ENCODE measurements at places on chromosomes 2 and 18.

- DNase-seq = no peak
Observed at GRCh38 chr18:73711256-73711655, 436.4 kb downstream of the FBXO15 start.

- no peak for DNase-seq
Observed at GRCh38 chr2:229267080-229267479, 4.0 kb downstream of the PID1 start.

GRCh38 chr2:96898641-96899412 lies 28.9 kb upstream of the SEMA4C start:
- DNase-seq = no peak

DNA sequence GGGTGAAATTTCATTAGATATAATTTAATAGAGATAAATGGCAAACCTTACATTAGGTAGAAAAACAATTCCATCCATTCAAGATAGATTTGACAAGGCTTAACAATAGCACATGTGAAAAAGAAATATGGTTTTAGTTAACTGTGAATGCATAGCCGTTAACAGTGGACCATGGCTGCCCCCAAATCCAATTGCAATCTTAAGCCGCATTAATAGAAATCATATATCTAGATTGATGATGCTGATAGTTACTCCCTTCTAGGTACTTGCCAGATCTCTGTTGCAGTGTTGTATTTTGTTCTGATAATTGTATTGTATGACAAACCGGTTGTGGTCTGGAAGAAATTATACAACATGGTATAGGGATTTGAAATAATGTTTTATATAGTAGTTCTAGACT lies 139.8 kb downstream of the GPD2 start:
- no peak for DNase-seq

GRCh38 chr2:53729143-53729762 lies 38.4 kb upstream of the CHAC2 start:
- DNase-seq = no peak

DNA sequence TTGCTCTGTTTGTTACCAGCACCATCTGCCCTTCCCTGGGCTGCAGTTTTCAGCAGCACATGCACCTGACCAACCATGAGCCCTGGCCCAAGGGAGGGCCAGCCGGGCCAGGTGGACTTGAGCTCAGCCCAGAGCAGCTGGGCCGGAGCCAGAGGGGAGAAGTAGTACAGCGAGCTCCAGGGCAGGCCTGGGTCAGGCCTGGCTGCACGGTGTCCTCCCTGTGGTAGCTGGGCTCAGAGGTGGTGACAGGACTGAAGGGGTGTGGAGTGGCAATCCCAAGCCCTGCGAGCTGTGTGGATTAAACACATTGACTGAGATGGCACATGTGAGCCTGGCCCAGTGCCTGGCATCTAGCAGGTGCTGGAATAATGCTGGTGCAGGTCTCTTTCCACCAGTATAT lies 222.2 kb downstream of the GLI2 start:
- DNase-seq = no peak

GRCh38 chr2:201858281-201859184 lies 52.2 kb downstream of the CDK15 start:
- DNase-seq = no peak

- no peak for DNase-seq
Observed at GRCh38 chr2:170229125-170229524, 51.2 kb downstream of the MYO3B start.

GRCh38 chr2:200624658-200625057 lies 38.8 kb downstream of the AOX1 start:
- no peak for DNase-seq

GRCh38 chr2:46621499-46621898 lies 142.1 kb downstream of the TMEM247 start:
- no peak for DNase-seq

DNA sequence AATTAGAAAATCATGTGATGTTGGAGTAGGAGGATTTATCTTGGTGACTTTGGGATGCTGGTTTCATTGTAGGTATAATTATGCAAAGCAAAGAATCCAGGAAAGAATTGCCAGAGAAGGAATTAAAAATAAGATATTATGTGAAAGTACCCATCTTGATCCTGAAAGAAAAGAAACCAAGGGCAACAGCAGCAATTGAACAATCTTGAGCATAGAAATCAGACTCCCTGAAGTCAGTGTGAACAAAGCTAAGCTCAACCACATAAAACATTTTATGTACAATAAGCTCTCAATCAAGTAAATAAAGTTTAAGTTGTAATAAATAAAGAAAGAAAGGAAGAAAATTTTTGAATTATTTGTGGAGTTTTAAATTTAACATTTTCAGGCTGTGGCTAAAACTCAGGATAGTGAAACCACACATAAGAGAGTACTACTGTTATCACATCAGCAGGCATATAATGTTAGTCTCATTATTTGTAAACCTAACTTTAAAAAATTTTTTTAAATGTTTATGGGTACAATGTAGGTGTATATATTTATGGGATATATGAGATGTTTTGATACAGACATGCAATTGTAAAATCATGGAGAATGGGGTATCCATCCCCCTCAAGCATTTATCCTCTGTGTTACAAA lies 32.8 kb upstream of the GPR55 start:
- no peak for DNase-seq

GRCh38 chr2:159227467-159227866 lies 59.0 kb downstream of the WDSUB1 start:
- no peak for DNase-seq

DNA sequence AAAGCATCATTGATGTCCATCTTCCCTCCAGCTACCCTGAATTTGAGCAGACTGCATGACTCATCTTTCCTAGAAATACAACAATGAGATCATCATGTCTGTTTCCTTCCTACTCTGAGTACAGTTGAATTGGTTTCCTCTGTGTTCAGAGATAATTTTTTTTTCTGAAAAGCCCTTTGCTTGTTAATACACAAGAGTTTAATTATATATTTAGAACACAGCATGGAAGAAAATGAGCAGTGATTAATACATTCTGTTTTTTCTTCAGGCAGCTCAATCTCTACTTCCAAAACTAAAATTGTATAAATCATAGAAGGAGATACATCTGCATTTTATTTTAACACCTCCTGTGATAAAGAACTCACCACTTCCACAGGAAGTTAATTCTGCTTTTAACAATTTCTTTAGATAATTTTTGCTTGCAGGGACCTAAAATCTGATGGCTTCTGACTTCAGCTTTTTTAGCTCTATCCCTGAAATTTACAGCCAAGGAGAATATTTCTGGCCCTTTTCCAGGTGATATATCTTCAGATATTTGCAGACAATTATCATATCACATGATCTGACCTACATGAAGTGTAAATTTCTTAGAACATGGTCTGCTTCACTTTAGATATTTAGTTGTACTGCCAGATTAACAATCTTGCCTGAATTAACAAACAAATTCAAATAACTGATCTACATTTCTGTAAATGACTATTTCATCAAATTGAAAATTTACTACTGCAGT lies 249.0 kb downstream of the TRIB2 start:
- no peak for DNase-seq

GRCh38 chr18:3319399-3319798 lies 57.5 kb downstream of the MYL12B start:
- no peak for DNase-seq

DNA sequence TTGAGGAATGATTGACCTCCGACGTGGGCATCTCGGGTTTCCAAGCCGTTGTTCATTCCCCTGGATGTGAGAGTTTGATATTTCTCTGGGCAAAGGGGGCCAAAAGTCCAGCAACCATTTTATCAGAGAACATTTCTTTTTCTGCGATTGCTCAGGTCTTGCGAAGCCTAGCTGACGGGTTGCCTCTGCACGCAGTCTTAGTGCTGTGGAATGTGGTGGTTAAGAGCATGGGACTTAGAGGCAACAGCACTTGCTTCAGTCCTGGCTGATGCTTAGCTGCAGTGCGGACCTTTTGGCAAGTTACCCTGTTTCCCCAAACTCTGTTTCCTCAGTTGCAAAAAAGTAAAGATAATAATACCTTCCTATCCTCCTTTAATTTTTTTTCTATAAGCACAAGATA lies 45.0 kb downstream of the FAP start:
- DNase-seq = no peak

DNA sequence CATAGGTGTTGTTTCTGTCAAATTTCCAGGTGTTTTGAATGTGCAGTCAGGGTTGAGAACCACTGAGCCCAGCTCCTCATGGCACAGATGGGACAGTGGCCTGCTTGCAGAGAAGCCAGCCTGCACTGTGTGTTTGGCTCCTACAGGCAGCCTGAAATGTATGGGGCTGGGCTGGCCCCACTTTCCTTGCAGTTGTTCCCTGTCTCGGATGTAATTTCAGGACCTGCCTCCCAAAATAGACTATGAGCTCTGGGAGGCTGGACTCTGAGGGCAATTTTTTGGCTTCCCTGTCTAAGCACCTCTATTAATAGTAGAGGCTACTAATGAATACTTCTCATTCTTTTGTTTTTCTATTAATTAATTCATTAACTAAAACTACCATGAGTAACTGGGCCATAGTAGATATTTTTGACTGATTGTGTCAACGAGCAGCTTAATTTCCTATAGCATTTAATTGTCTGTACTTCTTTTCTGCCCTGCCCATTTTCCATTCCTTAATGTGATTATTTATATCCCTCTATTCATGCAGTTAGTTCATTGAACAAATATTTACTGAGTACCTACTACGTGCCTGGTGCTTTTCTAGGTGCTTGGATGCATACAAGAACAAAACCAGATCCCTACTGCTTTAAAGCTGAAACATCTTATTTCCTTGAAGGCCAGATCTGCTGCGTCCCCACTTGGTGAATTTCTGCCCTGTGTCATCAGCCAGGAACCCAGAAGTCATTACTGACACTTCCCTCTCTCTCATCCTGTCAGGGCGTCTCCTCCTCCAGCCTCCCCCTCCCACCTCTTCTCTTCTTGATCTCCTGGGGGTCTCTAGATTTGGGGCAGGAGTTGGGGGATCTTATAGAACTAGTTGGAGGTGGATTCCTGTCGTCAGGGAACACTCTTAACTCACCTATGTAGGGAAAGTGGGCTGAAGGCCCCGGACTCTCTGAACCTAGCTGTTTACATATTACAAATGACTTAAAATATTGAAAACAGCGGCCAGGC lies 16.3 kb downstream of the DYSF start:
- DNase-seq = no peak

DNA sequence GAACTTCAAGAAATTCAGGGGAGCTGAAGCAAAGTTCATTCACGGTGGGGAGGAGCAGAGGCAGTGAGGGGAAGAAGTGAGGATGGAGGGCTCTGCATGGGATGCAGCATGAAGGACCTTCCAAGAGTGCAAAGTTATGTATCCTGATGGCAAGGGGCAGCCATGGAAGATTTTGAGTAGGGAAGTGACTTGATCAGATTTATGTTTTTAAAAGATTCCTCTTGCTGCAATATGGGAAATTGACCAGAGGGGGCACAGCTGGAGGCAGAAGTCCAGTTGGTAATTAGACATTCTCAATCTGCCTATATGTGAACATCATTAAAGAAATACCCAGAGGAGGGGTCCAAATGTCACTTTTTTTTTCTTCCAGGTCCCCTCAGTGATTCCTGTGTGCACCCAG lies 21.5 kb upstream of the ANXA4 start:
- no peak for DNase-seq

- DNase-seq = no peak
Observed at GRCh38 chr2:231563378-231563961, 29.2 kb upstream of the TEX44 start.

GRCh38 chr2:98782570-98782969 lies 51.6 kb upstream of the MGAT4A start:
- no peak for DNase-seq

DNA sequence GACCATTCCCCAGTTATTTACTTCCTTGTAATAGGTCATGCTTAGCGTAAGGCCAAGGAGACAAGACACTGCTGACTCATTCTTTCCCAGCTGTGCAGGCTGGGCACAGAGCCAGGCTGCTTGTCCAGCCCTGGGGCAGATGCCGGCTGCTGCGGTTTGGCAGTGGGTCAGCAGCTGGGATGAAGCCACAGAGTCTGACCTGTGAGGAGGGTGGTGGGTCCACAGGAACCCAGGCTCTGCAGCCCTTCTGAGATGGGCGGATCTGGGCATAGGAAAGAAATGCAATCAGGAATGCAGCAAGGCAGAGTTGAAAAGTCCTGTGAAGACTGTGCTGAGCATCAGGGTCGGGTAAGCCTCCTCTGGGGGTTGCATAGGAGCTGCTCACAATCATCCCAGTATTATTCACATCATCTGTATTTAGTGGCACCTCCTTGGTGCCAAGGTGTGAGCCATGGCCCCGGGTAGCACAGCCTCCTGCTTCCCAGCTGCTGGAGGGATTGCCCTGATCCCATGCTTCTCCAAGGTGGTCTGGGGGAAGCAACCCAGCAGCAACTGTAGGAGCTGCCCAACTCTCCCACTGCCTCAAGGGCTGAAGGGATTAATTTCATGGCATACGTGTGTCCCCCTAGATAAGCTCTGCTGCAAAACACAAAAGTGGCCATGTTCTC lies 139.0 kb downstream of the DDX1 start:
- no peak for DNase-seq

GRCh38 chr2:160498137-160498536 lies 4.5 kb upstream of the RBMS1 start:
- DNase-seq = no peak

DNA sequence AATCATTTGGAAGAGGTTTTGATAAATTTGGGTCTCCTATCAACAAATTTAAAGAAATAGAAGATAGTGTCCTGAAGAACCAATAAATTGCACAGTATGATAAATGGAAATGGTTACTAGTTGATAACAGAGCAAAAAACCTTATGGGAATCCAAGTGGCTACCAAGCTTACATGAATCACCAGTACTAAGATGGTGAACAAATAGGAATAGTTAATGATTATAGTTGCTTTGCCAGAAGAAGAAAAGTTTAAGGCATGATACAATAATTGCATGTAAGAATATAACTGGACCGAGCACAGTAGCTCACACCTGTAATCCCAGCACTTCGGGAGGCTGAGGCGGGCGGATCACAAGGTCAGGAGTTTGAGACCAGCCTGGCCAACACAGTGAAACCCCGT lies 19.6 kb upstream of the INO80D start:
- no peak for DNase-seq

GRCh38 chr2:88190808-88191721 lies 20.9 kb downstream of the THNSL2 start:
- DNase-seq = no peak

DNA sequence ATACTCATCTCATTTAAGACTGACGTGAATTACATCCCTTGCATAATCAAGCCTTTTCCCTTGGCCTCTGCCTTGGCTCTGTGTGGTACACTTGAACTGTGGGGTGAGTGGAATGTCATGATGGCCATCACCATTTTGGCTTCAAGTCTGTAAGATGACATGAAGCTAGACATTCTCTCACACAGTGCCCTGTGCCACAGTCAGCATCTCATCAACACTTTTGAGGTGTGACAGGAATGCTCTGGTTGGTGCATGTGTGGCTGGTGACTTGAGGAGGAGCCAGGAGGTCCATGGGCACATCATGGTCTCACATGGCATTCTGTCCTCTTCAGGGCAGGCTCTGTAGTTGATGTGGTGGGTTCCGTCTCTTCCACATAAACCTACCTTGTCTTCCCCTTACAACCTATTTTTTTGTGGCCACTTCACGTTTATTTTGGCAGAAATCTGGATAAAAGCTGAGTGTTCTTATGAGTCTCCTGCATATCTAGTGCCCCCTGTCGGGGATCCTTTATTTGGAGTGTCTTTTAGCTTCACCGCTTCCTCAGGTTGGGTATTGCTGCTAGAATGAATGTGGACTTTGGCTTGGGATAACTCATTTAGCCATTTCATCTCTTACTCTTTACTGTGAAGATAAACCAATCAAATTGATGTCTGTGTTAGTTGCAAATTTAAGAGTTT lies 28.1 kb downstream of the MAP4K4 start:
- no peak for DNase-seq

Measured in T-helper 17 cell (primary cell).